ENCODE measurements at places on chromosomes 2 and 18. TPM values are rescaled to one million over a fixed set of nuclear protein-coding genes. Genes with fewer than 3 reads are reported as not detected.

MLPH gene
- 0.36 TPM for total RNA-seq

HJURP gene
- total RNA-seq: 93.5 TPM

DNA sequence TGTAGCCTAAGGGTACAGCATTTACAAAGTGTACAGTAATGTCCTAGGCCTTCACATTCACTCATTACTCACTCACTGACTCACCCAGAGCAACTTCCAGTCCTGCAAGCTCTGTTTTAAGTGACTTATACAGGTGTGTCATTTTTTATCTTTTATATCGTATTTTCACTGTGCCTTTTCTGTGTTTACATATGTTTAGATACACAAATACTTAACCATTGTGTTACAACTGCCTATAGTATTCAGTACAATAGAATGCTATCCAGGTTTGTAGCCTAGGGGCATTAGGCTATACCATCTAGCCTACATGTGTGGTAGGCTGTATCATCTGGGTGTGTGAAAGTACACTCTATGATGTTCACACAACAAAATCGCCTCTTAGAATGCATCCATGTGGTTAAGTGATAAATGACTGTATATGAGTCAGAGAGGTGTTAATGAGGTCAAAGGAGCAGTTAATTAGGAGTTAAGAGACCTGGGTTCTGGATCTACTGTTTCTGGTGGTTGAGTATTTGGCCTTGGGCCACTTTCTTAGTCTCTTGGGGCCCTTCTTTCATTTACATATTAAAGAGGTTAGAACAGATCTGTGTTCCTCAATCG is 149.1 kb downstream of the GREB1L start:
- H3K4me1 ChIP-seq: no peaks in the 10 kb centered on the region
- H3K27ac ChIP-seq: no peak overlapping the region

- H3K4me1 ChIP-seq: no peaks in the 10 kb centered on the region
- H3K27ac ChIP-seq: no peak overlapping the region
- H3K36me3 ChIP-seq: no peaks in the 10 kb centered on the region
- H3K4me3 ChIP-seq: no peak overlapping the region
- no peaks in the 10 kb centered on the region for H3K27me3 ChIP-seq
- DNase-seq: no peak
Measured at GRCh38 chr18:52722904-52723303, 382.9 kb downstream of the DCC start.

- no peak overlapping the region for H3K4me3 ChIP-seq
- no peaks in the 10 kb centered on the region for H3K36me3 ChIP-seq
- no peak overlapping the region for H3K27ac ChIP-seq
- DNase-seq: no peak
- no peaks in the 10 kb centered on the region for H3K27me3 ChIP-seq
Measured at GRCh38 chr2:53630026-53630606, 137.5 kb upstream of the CHAC2 start.

GRCh38 chr2:74617122-74617521 is 31.0 kb downstream of the M1AP start:
- H3K36me3 ChIP-seq: no peaks in the 10 kb centered on the region
- no peaks in the 10 kb centered on the region for H3K4me1 ChIP-seq
- H3K4me3 ChIP-seq: no peak overlapping the region
- H3K27ac ChIP-seq: no peak overlapping the region
- DNase-seq: no peak
- peaks cover 32% of the 10 kb centered on the region for H3K27me3 ChIP-seq

GRCh38 chr2:217177720-217178119 is 317.9 kb upstream of the TNP1 start:
- no peak for DNase-seq
- no peak overlapping the region for H3K27ac ChIP-seq
- peaks cover 5% of the 10 kb centered on the region for H3K4me1 ChIP-seq
- no peaks in the 10 kb centered on the region for H3K27me3 ChIP-seq
- no peaks in the 10 kb centered on the region for H3K36me3 ChIP-seq
- no peak overlapping the region for H3K4me3 ChIP-seq

HNRNPA3 gene
- 148 TPM for total RNA-seq

DNA sequence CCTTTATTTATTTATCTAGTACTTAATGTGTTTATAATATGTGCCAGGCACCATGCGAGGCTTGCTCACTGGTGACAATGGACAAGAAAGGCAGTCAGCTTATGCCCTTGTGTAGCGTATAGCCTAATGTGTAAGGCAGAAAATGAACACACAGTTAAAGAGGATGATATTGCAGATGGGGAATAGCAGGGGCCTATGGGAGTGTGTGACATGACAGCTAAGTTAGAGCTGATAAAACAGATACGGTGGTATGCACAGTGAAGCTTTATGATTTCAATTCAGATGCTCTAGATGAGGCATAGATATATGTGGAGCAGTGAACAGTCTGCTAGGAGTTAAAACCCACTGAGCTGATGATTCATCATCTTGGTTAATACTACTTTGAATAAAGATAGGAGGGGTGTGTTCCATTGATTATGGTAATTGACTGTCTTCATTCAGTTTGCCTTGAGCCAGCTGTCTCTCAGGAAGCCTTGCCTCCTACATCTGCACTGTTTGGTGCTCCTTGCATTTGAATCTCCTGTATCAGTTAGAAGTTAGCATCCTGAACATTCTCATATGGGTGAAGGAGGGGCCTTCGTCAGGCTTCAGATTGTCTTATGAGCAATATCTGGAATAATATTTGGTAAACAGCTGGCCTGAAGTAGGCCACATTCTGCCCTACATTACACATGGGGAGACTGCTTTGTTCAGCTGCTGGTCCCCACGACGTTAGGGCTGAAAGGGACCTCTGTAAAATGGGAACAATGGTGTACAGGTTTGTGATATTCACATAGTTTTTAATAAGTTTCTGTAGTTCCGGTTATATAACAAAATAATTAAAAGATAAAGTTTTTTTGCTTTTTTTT is 13.2 kb downstream of the MAP4K4 start:
- H3K27ac ChIP-seq: peak overlapping the region; percentile 9
- DNase-seq: no peak
- peaks cover 32% of the 10 kb centered on the region for H3K4me1 ChIP-seq
- peak overlapping the region; percentile 49 for H3K4me3 ChIP-seq
- H3K27me3 ChIP-seq: no peaks in the 10 kb centered on the region

All from activated T-cell treated with anti-CD3 and anti-CD28 coated beads, Interleukin-2, amount 50 U/mL, for 72 hours (primary cell).